ENCODE measurements at places on chromosomes 2 and 18. TPM values are rescaled to one million over a fixed set of nuclear protein-coding genes. Genes with fewer than 3 reads are reported as not detected.

- DNase-seq, result no peak
- no peaks in the 10 kb centered on the region for H3K27me3 ChIP-seq
- no peak overlapping the region for H3K27ac ChIP-seq
- H3K4me3 ChIP-seq, result no peak overlapping the region
- no peaks in the 10 kb centered on the region for H3K4me1 ChIP-seq
- no peaks in the 10 kb centered on the region for H3K36me3 ChIP-seq
Observed at GRCh38 chr18:66560094-66560493, 43.8 kb downstream of the CDH19 start.

- no peak overlapping the region for H3K4me3 ChIP-seq
- H3K4me1 ChIP-seq, result peaks cover 20% of the 10 kb centered on the region
- H3K27ac ChIP-seq, result no peak overlapping the region
- DNase-seq, result no peak
- no peaks in the 10 kb centered on the region for H3K27me3 ChIP-seq
Observed at GRCh38 chr2:71887196-71887595, 260.5 kb downstream of the CYP26B1 start.

DNA sequence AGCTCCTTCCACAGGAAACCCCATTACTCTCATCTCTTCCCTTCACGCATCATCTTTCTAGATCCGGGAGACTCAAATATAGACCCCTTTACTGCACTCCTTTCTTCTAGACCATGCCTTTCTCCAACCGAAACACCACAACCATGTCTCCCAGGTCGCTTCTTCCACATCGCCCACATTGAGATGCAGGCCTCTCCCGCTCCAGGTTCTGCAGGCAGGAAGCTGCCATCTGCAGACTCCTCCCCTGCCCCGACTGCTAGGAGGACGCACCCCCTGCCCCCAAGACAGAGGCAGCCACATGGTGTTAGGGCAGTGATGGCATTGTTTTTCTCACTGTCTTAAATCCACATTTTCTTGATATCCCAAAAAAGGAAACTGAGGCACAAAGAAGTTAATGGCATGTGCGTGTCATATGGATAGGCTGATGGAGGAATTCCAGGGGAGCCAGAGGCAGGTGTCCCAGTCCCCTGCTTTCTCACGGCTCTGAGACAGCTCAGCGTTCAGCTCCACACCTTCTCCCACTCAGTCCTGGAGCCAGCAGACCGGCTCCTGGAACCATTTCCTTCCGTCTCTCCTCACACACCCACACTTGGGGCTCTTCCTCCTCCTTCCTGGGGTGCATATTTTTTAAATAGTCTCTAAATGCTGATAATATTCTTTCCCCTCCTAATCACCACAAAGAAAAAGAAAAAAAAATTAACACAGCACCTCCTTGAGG is 438.4 kb downstream of the EIPR1 start:
- H3K27ac ChIP-seq, result no peak overlapping the region
- DNase-seq, result no peak
- H3K27me3 ChIP-seq, result no peaks in the 10 kb centered on the region
- no peaks in the 10 kb centered on the region for H3K36me3 ChIP-seq
- no peaks in the 10 kb centered on the region for H3K4me1 ChIP-seq
- no peak overlapping the region for H3K4me3 ChIP-seq

DNA sequence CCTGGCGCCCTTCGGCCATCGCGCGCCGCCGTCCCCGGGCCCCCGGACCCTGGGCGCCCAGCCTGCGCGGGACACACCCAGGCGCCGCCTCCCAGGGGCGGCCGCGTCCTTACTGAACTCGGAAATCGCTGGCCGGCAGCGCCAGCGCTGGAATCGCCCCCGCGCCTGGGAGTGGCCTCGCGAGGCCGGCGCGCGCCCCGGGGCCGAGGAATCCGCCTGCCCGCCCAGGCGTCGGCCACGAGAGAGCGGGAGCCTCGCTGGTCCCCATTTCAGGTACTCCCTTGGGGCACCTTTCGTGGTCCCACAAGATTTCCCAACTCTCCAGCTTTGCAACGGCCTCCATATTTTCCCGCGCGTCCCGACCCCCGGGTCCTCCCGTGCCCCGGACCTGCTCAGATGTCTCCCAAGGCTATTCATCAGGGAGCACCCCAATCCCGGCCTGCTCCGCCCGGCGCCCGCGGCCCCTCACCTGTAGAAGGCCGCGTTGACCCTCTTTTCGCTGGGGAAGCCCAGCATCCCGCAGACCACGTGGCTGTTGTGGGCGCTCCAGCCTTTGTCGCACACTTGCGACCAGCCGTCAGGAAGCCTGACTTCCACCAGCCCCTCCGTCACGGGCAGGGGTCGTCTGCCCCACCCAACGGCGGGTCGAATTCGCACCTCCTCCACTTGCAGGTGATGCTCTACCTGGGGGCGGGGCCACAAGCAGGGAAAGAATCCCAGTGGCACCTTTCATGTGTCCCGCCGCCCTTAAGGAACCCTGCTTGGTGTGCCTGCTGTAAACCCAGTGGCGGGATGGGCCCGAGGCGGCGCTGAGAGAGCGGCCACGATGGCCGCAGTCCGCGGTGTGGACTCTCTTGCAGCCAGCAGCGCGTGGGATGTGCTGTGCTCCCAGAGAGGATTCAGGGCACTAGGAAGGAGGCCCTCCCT is 4.6 kb downstream of the LOXL3 start:
- peak overlapping the region; percentile 53 for H3K27ac ChIP-seq
- peaks cover 42% of the 10 kb centered on the region for H3K4me1 ChIP-seq
- peak; percentile 84 for DNase-seq
- H3K36me3 ChIP-seq, result no peaks in the 10 kb centered on the region

GRCh38 chr18:22848615-22849014 is 84.5 kb upstream of the RBBP8 start:
- H3K36me3 ChIP-seq, result no peaks in the 10 kb centered on the region
- no peak overlapping the region for H3K27ac ChIP-seq
- no peak overlapping the region for H3K4me3 ChIP-seq
- no peaks in the 10 kb centered on the region for H3K27me3 ChIP-seq
- H3K4me1 ChIP-seq, result no peaks in the 10 kb centered on the region

- no peaks in the 10 kb centered on the region for H3K27me3 ChIP-seq
- no peaks in the 10 kb centered on the region for H3K4me1 ChIP-seq
- no peak overlapping the region for H3K27ac ChIP-seq
- no peaks in the 10 kb centered on the region for H3K36me3 ChIP-seq
- no peak for DNase-seq
- H3K4me3 ChIP-seq, result no peak overlapping the region
Observed at GRCh38 chr2:17901246-17901645, 22.8 kb downstream of the KCNS3 start.

DNA sequence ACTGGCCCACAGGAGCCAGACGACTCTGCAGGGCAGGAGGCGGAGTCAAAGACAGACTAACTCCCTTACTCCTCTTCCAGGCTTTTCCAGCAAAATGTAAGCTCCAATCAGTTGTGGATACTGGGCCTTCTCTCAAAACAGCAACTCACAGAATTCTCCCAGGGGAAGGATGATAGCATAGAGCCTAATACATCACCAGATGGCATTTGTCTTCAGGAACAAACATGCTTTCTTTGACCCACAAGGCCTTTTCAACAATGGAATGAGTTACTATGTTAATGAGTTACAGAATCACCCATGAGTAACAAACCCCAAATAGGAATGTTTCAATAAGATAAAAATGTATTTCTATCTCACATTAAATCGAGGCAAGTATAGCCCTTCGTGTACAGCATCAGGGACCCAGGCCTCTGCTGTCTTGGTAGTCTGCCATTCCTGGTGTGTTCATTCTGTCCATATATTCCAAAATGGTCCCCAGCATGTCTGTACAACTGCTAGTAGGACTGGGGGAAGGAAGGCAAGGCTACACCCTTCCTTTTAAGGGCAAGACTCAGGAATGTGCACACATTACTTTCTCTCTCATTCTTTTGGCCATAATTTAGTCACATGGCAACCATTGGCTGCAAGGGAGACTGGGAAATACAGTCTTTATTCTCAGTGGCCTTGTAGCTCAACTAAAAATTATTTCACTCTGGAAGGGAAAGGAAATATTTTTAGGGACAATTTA is 76.4 kb downstream of the BOD1L2 start:
- no peak overlapping the region for H3K4me3 ChIP-seq
- H3K27me3 ChIP-seq, result no peaks in the 10 kb centered on the region
- H3K36me3 ChIP-seq, result no peaks in the 10 kb centered on the region
- H3K4me1 ChIP-seq, result no peaks in the 10 kb centered on the region
- DNase-seq, result no peak

- H3K27me3 ChIP-seq, result no peaks in the 10 kb centered on the region
- no peak overlapping the region for H3K4me3 ChIP-seq
- no peak for DNase-seq
- H3K36me3 ChIP-seq, result no peaks in the 10 kb centered on the region
- no peaks in the 10 kb centered on the region for H3K4me1 ChIP-seq
Observed at GRCh38 chr18:55863391-55863706, 275.4 kb upstream of the TCF4 start.

GRCh38 chr2:201273330-201273983 is 13.1 kb downstream of the CASP8 start:
- H3K27me3 ChIP-seq, result no peaks in the 10 kb centered on the region
- H3K4me1 ChIP-seq, result peaks cover 2% of the 10 kb centered on the region
- H3K27ac ChIP-seq, result peak overlapping the region; percentile 31
- H3K4me3 ChIP-seq, result no peak overlapping the region
- no peak for DNase-seq

- no peak overlapping the region for H3K27ac ChIP-seq
- H3K4me1 ChIP-seq, result peaks cover 4% of the 10 kb centered on the region
- no peaks in the 10 kb centered on the region for H3K27me3 ChIP-seq
- H3K36me3 ChIP-seq, result no peaks in the 10 kb centered on the region
Observed at GRCh38 chr2:236749346-236749745, 179.7 kb downstream of the ACKR3 start.

GRCh38 chr2:84288293-84288692 is 170.8 kb downstream of the SUCLG1 start:
- H3K27ac ChIP-seq, result no peak overlapping the region
- no peaks in the 10 kb centered on the region for H3K36me3 ChIP-seq
- no peak overlapping the region for H3K4me3 ChIP-seq
- H3K4me1 ChIP-seq, result no peaks in the 10 kb centered on the region
- DNase-seq, result no peak
- no peaks in the 10 kb centered on the region for H3K27me3 ChIP-seq

DNA sequence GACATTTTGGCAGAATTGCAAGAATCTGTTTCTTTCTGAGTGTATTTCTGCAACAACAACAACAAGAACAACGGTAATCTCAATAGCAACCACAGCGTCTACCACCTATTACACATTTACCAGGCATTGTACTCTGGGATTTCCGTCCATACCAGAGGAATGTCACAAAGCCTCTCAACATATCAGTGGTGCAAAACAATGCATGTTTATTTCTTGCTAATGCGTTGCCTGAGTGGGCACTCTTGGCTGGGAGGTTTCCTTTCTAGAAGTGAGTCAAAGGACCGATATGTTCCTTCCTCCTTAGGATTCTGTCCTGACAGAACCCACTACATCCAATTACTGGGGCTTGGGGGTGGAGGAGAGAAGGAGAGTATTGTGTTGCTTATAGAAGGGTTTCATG is 585.6 kb downstream of the TSN start:
- H3K27ac ChIP-seq, result no peak overlapping the region
- no peaks in the 10 kb centered on the region for H3K4me1 ChIP-seq
- DNase-seq, result no peak

- H3K4me1 ChIP-seq, result no peaks in the 10 kb centered on the region
- no peak overlapping the region for H3K4me3 ChIP-seq
Observed at GRCh38 chr2:175476948-175477347, 295.4 kb upstream of the ATP5MC3 start.

- H3K4me1 ChIP-seq, result no peaks in the 10 kb centered on the region
- no peak overlapping the region for H3K27ac ChIP-seq
- H3K4me3 ChIP-seq, result no peak overlapping the region
- no peak for DNase-seq
Observed at GRCh38 chr2:39996653-39997080, 217.6 kb upstream of the THUMPD2 start.

DNA sequence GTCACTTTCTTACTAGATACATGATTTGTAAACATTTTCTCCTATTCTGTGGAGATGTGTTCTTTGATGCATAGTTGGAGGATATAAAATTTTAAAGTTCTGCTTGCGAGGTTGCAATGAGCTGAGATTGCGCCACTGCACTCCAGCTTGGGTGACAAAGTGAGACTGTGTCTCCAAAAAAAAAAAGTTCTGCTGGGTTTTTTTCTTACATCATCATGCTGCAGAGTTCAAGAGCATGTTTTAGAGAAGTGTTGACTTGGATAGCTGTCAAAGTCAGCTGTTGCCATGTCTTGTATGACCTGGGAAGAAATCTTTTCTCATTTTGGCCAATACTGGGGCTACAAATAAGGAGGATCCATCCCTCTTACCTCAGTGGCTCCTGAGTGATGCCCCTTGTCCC is 71.3 kb downstream of the UGGT1 start:
- no peaks in the 10 kb centered on the region for H3K27me3 ChIP-seq
- peaks cover 46% of the 10 kb centered on the region for H3K36me3 ChIP-seq
- H3K4me3 ChIP-seq, result no peak overlapping the region
- no peak for DNase-seq

GRCh38 chr18:48493434-48494230 is 45.2 kb upstream of the CTIF start:
- no peaks in the 10 kb centered on the region for H3K36me3 ChIP-seq
- no peaks in the 10 kb centered on the region for H3K4me1 ChIP-seq
- no peak for DNase-seq
- no peak overlapping the region for H3K27ac ChIP-seq
- H3K4me3 ChIP-seq, result no peak overlapping the region
- peaks cover 20% of the 10 kb centered on the region for H3K27me3 ChIP-seq

DNA sequence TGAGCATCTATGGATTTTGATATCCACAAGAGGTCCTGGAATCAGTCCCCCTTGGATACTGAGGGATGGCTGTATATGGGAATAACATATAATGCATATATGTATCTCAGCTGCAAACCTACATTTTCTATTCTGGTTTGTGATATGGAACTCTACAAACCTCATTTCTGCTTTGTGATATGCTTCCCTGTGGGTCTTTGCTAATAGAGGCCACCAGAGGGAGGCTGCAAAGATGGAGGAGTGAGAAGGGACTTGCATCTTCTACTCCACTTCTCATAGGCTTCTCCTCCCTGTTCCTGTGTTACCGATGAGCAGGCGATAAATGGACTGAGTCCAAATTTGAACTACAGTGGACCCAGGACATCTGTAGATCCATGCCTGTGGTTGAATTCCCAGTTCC is 37.8 kb downstream of the ARID5A start:
- no peak for DNase-seq
- H3K27me3 ChIP-seq, result no peaks in the 10 kb centered on the region
- no peaks in the 10 kb centered on the region for H3K36me3 ChIP-seq
- H3K4me1 ChIP-seq, result no peaks in the 10 kb centered on the region
- H3K27ac ChIP-seq, result no peak overlapping the region

- H3K36me3 ChIP-seq, result no peaks in the 10 kb centered on the region
- DNase-seq, result no peak
- H3K27me3 ChIP-seq, result no peaks in the 10 kb centered on the region
- H3K27ac ChIP-seq, result no peak overlapping the region
- H3K4me3 ChIP-seq, result no peak overlapping the region
Observed at GRCh38 chr2:201419986-201420385, 31.3 kb downstream of the TRAK2 start.

The HMSD gene
- total RNA-seq, result 0.23 TPM

The OTOF gene
- total RNA-seq, result 0.34 TPM

The QPCT gene
- 15.0 TPM for total RNA-seq

The MZT2B gene
- 159 TPM for total RNA-seq

The VIT gene
- not detected for total RNA-seq
